ENCODE measurements at places on chromosomes 12 and 14.

DNA sequence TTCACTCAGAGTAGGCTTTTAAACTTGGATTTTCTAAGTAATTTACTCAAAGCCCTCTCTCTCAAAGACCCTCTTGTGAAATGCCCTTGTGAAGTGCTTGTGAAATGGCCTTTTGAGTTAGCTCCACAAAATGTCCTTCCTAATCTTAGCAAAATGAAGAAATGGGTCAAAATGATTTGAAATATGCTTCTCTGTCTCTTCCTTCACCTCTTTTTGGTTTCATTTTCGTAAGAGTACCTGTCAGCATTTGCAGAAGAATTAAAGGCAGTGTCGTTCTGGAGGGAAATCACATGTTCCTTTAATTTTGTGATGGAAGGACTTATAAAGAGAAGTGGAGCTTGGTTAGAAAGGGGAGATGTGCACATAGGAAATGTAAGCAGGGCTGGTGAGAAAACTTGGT lies 93.7 kb downstream of the HMGA2 start:
- no peak for DNase-seq

DNA sequence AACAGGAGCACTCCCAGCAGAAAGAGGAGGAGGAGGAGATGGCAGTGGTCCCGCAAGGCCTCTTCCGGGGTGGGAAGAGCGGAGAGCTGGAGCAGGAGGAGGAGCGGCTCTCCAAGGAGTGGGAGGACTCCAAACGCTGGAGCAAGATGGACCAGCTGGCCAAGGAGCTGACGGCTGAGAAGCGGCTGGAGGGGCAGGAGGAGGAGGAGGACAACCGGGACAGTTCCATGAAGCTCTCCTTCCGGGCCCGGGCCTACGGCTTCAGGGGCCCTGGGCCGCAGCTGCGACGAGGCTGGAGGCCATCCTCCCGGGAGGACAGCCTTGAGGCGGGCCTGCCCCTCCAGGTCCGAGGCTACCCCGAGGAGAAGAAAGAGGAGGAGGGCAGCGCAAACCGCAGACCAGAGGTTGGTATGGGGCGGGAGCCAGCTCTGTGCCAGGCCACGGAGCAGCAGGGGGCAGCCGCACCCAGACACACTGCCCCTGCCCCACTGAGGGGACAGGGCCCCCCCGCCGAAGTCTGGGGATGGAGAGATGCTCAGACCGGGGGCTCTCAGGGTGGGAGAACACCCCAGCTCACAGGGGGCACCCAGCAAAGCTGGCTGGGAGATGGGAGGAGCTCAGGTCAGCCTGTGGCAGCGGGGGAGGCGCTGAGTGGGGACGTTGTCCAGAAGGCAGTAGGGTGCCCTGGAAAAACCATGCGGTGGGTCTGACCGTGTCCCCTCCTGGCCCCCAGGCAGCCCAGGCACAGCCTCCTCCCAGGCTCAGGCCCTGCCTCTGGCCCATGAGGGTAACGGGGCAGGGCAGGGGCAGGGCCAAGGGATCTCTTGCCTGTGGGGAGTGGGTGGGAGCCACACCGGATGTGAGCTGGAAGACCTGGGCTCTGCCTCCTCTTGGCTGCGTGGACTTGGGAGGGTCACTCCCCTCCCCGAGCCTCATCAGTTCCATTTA lies 9.8 kb downstream of the CHGA start:
- DNase-seq: no peak

DNA sequence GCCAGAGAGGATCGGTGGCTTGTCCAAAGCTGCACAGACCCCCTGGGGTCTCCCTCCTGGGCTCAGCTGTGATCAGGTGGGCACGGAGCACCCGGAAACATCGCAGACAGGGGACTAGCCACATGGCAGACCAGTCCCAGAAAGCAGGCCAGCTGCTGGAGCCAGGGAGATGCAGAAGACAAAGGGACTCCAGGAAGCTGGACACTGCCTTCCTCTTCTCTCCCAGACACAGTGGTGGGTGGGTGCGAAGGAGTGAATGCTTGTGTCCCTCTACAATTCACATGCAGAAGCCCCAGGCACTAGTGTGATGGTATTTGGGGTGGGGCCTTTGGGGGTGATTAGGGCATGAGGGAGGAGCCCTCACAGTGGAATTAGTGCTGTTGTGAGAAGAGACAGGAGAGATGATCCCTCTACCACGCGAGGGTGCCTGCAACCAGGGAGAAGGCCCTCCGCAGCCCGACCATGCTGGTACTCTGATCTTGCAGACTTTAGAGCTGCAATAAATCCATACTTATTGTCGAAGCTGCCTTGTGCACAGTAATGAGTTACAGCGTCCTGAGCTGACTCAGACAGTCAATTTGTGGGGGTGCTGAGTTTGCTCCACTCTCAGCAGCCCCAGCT lies 95.2 kb downstream of the CALM1 start:
- no peak for DNase-seq

DNA sequence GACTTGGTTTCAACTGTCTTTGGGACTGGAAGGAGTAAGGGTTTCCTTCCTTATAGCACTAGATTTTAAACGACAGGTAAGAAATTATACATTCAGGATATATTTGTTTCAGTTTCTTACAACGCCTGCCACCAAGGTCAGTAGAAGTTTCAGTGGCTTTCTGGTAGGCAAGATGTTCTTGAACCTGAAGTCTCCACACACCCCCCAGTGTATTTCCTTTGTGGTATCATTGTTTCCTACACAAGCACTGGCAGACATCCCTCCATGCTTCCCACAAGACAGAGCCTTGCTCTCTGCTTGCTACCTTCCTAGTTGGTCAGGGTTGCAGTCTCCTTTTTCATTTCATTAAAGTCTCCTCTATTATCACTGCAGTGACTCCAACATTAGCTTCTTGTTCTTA lies 283.1 kb downstream of the FLRT2 start:
- no peak for DNase-seq

DNA sequence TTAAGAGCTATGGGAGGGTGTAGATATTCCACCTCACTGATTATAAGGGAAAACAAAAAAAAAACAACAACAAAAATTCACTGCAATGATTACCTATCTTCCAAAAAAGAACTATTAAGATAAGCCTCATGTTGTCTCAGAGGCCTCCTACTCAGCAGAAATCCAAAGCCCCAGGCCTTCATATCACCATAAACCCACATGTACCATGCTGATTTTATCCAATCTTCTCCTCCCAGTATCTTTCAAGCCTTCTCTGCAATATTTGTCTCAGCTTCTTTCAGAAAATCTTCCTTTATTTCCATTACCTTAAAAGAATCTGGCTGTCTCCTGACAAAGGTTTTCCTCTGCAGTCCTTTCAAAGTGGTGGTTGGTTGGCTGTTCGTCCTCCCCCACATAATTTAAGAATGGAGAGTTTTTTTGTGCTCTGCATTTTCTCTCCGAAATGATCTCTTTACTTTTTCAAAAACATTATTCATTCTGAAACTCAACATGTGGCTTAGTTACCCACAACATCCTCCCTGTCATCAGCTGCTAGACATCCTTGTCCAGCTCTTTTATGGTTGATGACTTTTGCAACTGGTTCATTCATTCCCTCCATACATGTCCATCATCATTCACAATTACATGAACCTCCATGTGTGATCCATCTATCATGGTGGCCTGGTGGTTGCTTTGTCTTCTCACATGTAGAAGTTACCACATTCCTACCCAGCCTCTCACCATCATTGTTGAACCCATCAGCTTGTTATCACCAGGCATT lies 2.9 kb upstream of the EPYC start:
- no peak for DNase-seq

DNA sequence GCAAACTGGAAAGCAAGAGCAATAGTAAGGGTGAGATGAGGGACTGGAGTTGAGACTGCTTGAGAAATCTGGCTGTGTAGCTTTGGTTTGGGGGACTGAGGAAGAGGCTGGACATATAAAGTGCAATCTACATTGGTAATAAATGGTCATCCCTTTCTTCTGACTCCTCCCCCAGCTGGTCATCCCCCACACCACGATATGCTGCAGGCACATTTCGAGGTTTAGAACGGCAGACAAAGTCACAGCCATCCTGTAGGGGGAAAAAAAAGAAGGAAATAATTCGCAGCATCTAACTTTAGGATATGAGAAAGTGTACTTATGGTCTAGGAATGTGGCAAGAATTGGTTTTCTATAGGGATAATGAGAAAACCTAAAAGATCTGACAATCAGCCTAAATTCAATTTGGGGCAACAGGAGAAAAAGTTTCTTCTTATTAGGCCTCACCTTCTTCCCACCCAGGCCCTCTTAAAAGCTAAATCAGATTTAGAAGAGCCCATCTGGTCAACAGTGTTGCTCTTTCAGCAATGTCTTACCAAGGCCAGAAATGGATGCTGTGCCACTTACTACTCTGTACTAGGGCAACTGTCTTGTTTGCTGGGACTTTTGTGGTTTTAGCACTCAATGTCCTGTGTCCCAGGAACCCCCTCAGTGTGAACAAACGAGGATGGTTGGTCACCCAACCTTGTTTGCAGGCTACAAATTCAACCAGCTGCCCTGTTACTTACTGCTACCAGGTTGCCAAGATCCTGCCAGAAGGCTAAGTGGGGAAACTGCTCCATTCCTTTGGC lies 7.6 kb downstream of the M6PR start:
- no peak for DNase-seq

DNA sequence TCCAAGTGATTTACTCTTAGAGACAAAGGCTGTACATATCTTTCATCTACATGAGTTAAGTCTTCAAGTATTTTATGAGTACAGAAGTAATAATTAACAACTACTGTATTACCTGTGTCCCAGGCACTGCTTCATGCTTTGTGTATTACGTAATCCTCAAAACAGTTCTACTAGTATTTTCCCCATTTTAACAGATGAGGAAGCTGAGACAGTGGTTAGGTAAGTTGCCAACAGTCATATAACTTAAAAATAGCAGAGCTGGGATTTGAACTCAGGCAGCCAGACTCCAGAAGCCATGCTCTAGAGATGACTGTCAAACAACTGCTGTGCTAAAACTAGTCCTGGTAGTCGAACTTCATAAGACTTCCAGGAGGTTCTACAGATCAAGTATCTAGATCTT lies 10.7 kb downstream of the TRMT5 start:
- DNase-seq: no peak

DNA sequence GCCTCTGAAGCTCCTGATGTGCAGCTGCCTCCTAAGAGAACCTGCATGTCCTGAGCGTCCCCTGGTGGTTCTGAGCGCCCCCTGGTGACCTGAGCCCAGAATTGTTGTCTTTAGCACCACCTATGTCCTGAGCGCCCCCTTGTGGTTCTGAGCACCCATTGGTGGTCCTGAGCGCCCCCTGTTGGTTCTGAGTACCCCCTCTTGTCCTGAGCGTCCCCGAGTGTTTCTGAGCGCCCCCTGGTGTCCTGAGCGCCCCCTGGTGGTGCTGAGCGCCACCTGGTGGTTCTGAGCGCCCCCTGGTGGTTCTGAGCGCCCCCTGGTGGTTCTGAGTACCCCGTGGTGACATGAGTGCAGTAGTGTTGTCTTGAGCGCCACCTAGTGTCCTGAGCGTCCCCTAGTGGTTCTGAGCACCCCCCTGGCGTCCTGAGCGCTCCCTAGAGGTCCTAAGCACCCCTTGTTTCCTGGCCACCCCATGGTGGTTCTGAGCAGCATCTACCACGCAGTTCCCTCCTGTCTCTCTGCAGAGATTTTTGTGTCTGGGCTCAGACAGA lies 782.5 kb downstream of the TMEM121 start:
- DNase-seq: peak; percentile 54

GRCh38 chr14:66074537-66074936 lies 411.6 kb upstream of the CCDC196 start:
- DNase-seq: no peak

GRCh38 chr12:22682663-22683062 lies 57.7 kb downstream of the ETNK1 start:
- DNase-seq: no peak

- DNase-seq: no peak
Observed at GRCh38 chr14:64232095-64232838, 61.9 kb downstream of the ESR2 start.

GRCh38 chr14:23183479-23183878 lies at the start of gene SLC7A8:
Gene SLC7A8, minus strand, starts transcription at chr14:23183660. Its CDS starts 746 bp downstream, at chr14:23182914.
- DNase-seq: peak; percentile 30

DNA sequence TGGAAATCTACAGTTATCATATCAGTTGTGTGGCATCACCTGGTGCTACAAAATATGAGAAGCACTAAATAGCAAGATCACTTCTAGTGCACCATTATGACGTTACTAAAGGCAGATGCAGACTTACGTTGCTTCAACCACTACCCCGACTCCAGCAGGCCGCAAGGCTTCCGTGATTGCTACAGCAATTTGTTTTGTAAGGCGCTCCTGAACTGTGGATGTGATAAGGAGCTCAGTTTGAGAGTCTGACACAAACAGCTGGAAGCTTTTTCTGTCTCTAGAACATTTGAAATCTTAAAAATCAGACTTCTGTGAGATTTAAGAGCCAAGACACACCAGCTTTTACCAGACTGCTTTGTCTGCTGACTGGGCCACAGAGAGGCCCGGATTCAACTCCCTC lies 57.0 kb downstream of the GCH1 start:
- no peak for DNase-seq

- no peak for DNase-seq
Observed at GRCh38 chr14:68503186-68503825, 289.6 kb downstream of the ZFP36L1 start.

GRCh38 chr14:101074196-101075024 lies 170.9 kb upstream of the RTL1 start:
- DNase-seq: no peak
